Right ventricle myocardium inferior (tissue), 1 donor: ENCODE measurements at places on chromosomes 6 and 20. TPM values are rescaled to one million over a fixed set of nuclear protein-coding genes. Genes with fewer than 3 reads are reported as not detected.
A peak's percentile ranks its signal among the peaks of the same experiment; 100 is the strongest.

The PRRT1 gene
- 0.46 TPM for total RNA-seq

The MLIP gene
- 407 TPM for total RNA-seq

DNA sequence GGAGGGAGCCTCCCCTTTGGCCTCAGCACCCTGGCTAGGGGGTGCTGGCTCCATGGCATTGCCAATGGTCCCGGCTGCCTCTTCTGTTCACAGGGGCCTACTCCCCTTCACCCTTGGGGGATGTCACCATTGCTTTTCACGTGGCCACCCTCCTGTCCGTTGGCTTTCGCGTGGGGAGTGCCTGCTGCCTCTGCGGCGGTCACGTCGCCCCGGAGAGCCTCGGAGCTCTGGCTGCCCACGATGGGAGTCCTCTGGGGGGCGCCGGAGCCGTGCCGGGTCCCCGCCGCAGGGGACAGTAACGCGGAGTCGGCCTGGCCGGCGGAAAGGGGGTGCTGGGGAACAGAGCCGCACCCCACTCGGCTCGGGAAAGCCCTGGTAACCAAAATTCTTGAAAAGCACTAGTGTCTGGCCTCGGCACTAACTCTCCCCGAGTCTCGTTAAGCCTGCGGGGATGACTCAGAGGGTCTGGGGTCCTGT lies 661 bp upstream of the HEBP2 start:
- peak; percentile 74 for DNase-seq

DNA sequence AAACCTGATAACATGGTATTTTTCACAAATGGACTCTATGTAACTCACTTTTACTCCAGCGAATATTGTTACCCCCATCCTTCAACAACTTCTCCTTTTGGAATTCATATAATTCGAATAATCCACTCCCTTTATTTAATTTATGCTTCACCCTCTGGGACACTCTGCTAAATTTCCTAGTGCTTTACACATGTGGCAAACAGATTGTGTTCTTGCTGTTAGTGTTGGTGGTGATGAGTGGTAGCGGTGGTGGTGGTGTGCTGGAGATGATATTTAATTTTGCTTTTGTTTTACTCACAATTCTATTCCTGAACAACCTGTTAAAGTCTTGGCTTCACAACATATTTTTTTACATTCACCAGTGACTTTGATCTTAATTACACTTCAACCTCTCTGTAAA lies 32.8 kb downstream of the HTR1B start:
- DNase-seq: no peak

GRCh38 chr20:62158088-62158400 lies 14.5 kb downstream of the SS18L1 start:
- no peak for DNase-seq

GRCh38 chr6:136718476-136718875 lies 73.8 kb downstream of the MAP3K5 start:
- no peak for DNase-seq

DNA sequence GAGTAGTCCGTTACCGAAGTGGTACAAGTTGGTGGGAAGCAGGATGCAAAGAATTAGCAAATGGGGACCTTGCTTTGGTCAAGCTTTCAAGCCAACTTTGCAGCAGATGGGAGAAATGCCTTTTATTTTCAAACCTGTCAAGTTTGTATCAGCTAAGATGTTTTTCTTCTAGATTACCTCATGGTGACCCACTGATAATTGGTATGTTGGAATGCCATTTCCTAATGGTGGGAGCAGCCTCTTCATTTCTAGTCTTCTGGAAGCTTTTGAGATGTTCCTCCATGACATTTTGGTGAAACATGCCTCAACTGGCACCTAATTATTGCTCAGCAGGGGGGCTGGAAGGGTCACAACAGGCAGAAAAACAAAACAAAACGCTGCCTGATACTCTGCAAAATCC lies 43.7 kb downstream of the ADNP start:
- DNase-seq: no peak

DNA sequence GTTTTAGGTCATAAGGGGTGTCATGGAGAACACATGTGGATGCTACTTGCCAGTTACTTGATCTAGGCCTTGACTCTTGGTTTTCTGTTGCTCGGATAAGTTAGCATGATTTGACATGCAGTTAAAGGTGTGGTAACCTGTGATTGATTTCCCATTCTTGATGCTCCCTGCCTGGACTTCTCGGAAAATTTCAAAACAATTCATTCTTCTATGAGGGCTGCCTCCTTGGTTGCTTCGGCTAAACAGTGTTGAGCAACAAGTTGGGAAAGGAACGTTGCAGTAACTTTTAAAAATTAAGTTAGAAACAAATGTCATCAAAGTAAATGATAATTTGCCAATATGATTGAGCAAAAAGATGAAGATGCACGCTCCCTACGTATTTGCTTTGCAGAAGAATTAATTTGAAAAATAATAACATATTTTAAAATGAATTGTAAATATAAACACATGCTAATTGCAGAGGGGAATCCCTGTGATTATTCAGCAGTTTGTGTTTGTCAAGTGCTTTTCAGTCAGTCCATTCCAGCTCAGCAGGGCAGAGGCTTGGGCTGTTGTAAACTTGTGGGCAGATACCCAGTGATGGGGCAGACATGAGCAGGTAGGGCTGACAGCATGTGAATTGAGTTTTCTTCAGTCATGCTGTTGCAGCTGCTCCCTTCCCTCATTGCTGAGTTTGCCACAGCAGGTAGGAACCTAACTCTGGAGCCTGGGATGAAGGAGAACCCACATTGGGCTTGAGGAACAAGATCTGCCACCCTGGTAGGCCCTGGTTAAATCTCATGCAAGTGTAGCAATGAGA lies 110.2 kb downstream of the ESR1 start:
- DNase-seq: no peak
